Effector memory CD8-positive, alpha-beta T cell (primary cell): ENCODE measurements at places on chromosomes 16 and 17.

DNA sequence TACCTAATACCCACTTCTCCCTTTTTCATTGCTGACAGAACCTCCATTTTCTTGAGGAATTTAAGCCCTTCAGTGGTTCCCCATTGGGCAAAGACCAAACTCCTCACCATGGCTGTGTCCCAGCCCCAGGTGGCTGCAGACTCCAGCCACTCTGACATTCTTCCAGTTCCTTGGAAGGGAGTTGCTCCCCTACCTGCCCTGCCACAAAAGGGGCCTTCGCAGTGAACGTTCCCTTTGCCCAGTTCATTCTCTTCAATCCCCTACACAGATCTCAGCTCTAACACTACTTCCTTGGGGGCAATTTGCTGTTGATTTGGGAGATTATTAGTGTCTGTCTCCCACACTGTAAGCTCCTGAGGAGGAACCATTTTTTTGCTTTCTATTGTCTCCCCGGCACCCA is 3.2 kb upstream of the AKTIP start:
- no peak for DNase-seq

DNA sequence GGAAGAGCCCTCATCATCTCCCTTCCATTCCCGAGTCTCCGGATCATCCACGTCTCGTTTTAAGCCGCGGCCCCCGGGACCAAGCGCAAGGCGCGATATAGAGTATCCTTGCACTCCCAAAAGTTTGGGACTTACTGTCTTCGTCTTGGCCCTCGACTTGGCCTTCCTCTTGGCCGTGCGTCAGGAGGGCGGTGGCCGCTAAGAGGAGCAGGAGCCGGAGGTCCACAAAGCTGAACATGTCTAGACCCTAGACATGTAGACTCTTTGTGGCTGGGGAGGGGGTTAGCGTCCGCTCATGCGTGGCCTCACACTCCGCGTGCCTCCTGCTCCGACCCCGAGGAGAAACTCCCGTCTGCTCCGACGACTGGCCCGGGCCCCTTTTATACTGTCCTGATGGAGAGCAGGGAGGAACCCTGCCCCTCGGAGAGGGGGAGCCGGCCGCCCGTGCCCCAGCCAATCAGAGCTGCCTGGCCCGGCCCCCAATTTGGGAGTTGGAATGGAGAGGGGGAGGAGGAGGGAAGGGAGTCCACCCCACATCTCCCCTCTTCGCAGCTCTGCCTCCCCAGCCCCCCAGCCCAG is at the start of gene COL1A1:
Gene COL1A1, minus strand, starts transcription at position 356 of the 579 bp plus-strand sequence. Its CDS starts 118 bp downstream, at position 238.
- no peak for DNase-seq

GRCh38 chr16:3789375-3790099 is 72.2 kb upstream of the TRAP1 start:
- DNase-seq: no peak

DNA sequence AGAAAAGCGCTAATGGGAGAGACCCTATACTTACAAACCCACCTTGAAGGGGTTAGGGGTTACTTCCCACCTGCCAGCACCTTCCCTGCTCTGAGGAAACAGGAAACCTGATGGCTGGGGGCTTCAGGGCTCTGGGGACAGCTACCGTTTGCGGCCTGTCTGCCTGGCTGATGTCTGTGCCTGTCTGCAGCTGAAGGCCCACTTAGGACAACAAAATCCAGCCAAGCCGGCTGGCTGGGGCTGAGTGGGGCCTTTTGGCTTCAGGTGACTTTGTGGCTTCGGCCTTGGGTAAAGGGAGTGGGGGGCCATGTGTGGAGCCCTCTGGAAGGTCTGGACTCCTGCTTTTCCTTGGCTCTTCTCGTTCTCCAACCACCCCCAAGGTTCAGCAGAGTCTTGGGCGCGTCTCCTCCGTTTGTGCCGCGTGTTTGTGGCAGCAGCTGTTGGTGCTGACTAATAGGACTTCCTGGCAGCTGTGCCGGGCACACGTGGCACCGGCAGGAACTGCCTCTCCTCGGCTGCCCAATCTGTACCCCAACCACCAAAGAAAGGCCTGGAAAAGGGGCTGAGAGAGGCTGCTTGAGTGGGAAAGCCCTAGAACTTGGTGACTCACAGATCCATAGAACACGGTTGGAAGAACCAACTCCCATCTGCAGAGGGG is 186.7 kb downstream of the MSI2 start:
- peak; percentile 19 for DNase-seq

DNA sequence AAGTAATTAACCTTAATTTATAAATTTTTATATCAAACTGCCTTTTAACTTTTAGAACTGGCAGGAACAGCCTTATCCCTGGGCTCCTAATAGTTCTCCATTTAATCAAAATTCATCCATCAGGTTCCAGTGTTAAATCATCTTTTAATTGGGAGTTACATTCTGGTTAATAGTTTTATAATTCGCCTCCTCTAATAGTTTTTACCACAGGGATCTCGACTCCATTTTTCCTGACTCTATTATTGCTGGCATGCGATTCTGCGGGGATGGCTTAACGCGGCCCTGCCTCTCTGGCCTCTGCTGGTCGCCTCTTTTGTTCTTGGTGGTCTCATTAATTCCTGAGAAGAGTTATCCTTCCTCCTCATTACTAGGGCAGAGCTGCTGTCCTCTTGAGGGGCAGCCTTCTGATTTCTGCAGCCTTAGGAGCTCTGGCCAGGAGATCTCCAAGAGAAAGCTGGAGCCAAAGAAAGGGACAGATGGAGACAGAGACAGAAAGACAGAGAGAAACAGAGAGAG is 71.1 kb downstream of the MRM1 start:
- no peak for DNase-seq
